ENCODE measurements at places on chromosomes 11 and 22.

DNA sequence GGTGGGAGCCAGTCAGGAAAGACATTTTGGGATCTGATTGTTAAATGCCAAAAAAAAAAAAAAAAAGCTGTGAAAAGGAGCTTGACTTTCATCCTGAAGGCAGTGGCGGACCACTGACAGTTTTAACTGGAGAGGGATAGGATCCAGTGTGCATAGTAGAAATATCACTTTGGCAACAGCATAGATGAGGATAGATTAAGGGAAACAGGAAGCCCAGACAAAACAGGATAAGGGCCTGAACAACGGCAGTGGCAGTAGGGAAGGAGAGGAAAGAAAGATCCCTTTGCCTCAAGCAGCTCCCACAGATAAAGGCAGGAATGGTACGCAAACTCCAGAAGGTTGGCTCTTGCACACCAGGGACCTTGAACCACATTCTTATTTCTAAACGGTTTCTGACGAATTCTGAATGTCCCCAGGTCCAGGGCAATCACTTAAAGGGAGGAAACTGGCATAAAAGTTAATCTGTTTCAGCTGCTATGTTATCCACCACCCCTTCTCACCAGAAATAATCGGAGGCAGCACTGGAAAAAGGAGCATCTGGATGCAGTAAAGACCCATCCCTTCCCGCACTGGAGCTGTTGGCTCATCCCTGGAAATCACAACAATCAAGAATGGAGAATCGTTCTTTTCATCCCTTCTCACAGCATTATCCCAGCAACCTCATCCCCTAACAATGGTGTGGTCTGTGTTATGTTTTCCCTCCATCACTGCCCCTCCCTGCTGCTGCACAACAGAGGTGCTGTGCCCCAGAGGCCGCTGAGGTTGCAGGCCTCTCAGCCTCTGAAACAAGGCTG is 99.1 kb downstream of the GAB2 start:
- peak; percentile 25 for DNase-seq

- DNase-seq: no peak
These were observed 115.5 kb upstream of the CCDC90B start for GRCh38 chr11:83401506-83402225.

- no peak for DNase-seq
These were observed 8.1 kb downstream of the SCARF2 start for GRCh38 chr22:20429254-20430100.

DNA sequence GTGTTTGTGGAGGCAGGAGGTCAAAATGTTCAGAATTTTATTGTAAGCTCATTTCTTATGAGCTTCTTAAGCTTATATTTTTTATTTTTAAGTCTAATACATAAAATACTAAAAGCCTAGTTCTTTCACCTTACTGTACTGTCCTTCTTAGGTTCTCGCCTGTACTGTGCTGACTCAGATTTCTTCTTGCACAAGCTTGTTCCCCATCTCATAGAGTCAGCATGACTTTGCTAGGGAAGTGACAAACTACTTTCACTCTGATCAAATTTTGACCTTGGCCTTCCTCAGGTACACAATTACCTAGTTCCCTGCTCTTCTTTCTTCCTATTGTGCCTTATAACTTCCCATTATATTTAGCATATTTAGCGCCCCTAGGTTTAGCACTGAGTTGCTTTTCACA is 81.5 kb downstream of the STK33 start:
- no peak for DNase-seq

DNA sequence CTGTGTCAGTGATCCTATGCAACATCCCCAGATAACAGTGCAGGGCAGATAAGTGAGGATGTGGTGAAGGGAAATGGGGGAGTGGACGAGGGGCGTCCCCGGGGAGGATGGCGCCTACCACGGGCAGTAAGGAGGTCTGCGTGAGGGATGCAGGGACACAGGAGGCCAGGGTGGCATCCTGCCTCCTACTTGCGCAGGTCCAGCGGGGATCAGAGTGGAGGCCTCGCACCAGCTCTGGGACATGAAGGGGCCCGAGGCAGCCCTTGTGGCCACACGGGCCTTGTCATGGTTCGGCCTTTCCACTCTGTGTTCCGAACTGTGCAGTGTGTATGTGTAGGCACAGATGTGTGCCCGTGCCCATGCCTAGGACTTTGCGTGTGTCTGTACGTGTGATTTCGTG is 1227.5 kb downstream of the BRD1 start:
- DNase-seq: no peak
